RCC 7860 (cell line): ENCODE measurements at places on chromosomes 6 and 20.

- no peak for DNase-seq
Observed at GRCh38 chr6:10742251-10742650, 5.4 kb upstream of the TMEM14B start.

GRCh38 chr20:63810730-63811490, 20.2 kb downstream of the ZBTB46 start:
- DNase-seq: no peak

DNA sequence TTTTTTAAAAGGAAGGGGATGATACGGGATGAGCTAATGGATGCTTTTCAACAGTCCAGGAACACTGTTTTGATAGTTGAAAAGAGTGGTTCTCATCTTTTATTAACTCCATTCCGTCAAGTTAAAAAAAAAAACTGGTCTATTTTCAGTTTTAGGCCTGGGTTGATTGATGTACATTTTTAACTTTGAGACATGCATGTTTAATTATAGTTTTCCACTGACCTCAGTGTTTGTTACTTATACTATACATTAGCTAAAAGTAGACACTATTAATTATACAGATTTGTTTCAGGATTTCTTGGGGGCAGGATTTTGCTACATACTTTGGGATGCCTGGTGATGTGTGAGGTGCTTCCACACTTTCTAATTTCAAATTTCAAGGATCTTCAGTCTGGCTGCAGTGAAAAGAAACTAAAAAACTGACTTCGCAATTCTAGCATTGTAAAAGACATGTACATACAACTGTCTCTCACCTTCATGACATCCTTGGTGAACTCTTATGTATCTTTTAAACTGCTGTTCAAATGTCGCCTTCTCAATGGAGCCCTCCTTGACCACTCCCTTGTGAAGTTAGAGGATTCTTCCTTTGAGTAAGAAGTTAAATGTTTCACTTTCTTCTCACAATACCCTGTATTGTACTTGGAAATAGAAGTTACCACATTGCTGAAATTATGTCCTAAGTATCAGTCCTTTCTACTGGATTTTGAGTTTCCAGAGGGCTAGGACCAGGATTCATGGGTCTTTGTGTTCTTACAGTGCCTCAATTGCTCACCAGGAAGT, 101.7 kb downstream of the TSHZ2 start:
- no peak for DNase-seq

- DNase-seq: no peak
Observed at GRCh38 chr6:62980093-62980492, 231.2 kb upstream of the FKBP1C start.

- DNase-seq: no peak
Observed at GRCh38 chr6:154503658-154504057, 6.8 kb downstream of the CNKSR3 start.

GRCh38 chr6:112383191-112383590, 36.1 kb downstream of the RFPL4B start:
- DNase-seq: no peak

DNA sequence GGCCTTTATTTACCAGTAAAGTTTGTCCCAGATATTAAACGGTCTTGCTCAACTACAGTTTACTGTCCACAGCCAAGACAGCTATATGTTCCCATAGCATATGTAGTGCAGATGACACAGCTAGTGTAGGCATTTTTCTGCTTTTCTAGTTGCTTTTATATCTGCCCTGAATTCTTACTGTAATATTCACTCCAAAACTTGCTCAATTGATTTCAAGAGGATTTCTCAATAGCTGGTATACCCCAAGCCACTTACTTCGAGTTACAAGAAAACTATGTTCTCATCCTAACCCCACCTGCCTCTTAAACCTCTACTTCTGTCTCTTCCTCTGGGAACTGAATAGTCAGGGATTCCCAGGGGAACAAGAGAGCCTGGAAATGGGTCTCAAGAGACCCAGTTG, 18.9 kb upstream of the ROS1 start:
- no peak for DNase-seq

GRCh38 chr6:139409026-139409425, 34.6 kb upstream of the CITED2 start:
- DNase-seq: peak; percentile 48

GRCh38 chr20:37850724-37851355, 52.1 kb upstream of the VSTM2L start:
- DNase-seq: no peak

- DNase-seq: no peak
Observed at GRCh38 chr20:59222253-59223181, 58.9 kb downstream of the ZNF831 start.

DNA sequence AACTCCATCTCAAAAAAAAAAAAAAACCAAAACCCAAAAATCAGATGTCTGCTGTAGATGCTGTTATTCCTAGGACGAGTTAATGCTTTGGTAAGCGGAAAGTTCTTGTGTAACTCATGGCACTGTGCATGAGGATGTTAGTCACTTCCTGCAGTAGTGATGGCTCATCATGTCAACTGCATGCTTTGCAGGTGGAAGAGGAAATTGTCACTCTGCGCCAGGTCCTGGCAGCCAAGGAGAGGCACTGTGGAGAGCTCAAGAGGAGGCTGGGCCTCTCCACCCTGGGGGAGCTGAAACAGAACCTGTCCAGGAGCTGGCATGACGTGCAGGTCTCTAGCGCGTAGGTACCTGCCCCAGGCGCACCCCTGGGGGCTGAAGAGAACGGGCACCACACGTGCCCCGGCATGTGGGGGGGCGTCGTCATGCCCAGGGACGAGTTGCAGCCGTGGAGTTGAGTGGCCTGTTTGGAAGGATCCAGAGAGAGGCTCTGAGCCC, 8.5 kb downstream of the TPD52L2 start:
- DNase-seq: peak; percentile 78

DNA sequence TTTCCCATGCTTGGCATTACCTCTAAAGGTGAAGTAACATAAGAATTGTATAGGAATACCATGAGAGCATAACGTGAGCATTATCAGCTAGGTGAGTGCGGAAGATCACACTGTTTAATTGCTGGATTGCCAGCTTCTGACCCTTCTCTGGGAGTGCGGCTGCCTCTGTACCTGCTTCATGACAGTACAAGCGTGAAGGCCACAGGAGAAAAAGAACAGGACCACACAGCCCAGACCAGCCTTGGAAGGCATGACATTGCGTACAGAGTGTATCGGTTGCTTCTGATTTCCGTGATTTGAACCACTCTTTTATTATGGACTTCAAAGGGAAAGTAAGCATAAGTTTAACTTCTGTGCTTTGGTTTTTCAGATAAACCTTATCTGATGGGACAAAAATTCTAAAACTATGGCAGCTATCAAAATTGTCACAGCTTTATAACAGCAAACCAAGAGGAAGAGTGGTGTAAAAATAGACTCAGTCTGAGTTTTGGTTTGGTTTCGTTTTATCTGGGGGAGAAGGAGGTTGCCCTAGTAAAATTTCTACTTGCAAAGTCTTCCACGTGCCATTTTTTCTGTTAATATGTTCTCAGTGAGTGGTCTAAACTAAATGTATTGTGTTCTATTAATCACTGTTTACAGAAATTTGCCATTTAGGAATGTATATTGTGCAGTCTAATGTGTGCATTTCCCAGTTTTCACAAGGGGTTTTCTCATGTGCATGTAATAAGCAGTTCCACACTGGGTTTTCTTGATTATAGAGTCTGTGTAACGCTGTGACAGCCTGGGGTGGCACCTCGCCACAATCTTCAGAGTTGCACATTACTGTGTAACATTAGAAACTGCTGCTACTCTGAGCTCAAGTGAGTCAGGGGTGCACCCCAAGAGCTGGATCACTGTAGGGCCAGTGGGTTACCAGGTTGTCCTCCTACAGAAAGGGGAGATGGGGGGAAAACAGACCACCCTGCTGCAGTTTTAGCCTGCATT, 97.3 kb downstream of the RPP40 start:
- no peak for DNase-seq

- no peak for DNase-seq
Observed at GRCh38 chr20:17161673-17162481, 65.0 kb upstream of the PCSK2 start.

GRCh38 chr6:140970485-140970884, 1162.2 kb upstream of the GJE1 start:
- DNase-seq: no peak

GRCh38 chr20:44208165-44208564, 2.4 kb downstream of the OSER1 start:
- DNase-seq: no peak

- DNase-seq: no peak
Observed at GRCh38 chr6:75933387-75933975, 139.0 kb downstream of the IMPG1 start.

GRCh38 chr6:115001731-115002350, 659.0 kb upstream of the HS3ST5 start:
- DNase-seq: peak; percentile 27

DNA sequence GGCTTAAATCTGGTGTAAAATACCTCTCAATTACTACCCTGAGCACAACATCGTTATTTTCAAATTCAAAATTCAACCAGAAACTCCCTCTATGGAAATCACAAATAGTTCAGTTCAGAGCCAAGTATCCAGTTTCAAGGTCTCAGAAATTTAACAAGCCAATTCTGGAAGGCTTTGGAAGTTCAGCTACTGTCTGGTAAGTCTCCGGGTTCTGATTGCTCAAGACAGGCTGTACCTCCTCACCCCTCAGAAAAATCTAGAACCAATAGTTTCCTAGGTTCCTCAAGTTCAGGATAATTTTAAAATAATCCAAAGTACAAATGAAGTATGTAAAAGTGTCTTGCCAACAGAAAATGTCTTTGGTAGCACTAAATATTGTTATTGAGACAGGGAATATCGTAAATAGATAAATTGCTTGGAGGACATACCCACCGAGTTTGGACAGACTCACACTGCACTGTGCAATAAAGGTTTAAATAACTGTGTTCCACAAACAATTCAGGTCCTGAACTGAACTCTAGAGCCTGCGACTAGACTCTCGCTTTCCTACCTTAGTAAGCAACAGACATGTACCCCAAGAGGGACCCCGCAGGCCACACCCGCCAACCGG, 729 bp downstream of the ATG5 start:
- DNase-seq: no peak

DNA sequence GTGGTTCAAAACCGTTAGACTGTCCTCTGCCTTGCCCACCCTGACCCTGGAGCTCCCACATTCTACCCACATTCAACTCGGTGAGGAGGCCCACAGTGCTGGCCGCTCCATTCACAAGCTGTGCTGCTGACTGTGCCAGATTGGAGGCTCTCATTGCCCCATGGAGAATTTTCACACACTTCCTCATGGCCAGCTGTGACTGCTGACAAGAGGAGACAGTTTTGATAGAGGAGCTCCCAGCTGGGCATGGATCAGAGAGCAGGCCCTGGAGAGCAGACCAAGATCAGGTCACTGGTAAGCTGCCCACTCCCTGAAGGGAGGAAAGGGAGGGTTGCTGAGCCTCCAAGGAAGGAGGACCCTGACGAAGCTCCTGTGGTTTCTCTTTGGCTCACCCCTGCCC, 246.1 kb upstream of the RIN2 start:
- no peak for DNase-seq

GRCh38 chr20:57482148-57482547, 42.8 kb downstream of the CTCFL start:
- no peak for DNase-seq

GRCh38 chr20:53331151-53331973, 262.3 kb downstream of the ZNF217 start:
- DNase-seq: peak; percentile 88

DNA sequence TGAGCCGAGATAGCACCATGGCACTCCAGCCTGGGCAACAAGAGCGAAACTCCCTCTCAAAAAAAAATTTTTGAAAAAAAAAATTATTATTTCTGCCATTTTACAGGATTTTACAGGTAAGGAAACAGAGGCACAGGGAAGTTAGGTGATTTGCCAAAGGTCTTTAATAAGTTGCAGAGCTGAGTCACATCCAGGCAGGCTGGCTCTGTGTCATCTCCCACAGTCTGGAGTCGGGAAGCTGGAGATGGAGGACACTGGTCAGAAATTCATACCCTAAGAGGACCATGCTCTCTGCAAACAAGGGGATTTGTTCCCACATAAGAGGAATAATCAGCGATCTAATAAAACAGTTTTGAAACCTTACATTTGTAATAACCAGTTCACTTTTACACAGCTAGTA, 24.1 kb downstream of the HECA start:
- DNase-seq: no peak

GRCh38 chr20:18774207-18774606, 39.4 kb upstream of the SCP2D1 start:
- DNase-seq: no peak

GRCh38 chr6:118768904-118769325, 117.5 kb upstream of the CEP85L start:
- DNase-seq: no peak

- DNase-seq: peak; percentile 85
Observed at GRCh38 chr6:26251354-26252076, 113.5 kb upstream of the BTN3A2 start.

GRCh38 chr6:37201726-37202125, 31.8 kb downstream of the PIM1 start:
- no peak for DNase-seq

GRCh38 chr6:161353208-161353613, 79.3 kb upstream of the AGPAT4 start:
- no peak for DNase-seq

GRCh38 chr6:166228425-166228824, 60.8 kb upstream of the TBXT start:
- no peak for DNase-seq

DNA sequence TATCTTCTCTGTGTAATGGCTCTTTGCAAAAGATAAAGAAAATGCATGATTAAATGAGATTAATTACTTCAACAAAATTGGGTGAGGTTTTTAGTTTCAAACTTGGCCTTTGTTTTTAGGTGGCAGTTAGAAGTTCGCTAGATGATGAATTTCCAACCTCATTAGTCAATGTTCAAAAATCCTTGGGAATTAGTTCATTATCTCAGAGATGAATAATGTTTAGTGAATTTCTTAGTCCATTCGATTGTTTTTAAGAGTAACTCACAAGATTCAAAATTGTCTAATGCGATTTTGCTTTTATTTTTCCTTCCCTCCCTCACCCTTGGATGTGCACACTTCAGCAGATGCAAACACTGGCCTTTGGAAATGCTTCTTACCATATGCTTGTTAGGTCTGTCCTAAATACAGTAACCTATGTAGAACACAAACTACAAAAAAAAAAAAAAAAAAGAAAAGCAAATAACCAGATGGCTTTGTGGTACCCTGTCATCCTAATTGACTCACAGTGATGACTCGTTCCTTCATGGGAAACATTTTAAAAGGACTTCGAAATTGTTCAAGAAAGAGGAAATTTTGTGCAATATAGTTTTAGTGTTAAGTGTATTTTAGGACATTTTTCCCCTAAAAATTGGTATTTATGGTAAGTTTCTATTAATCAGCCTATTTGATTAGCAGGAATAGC, 66.7 kb downstream of the FAM229B start:
- DNase-seq: no peak

- no peak for DNase-seq
Observed at GRCh38 chr20:47230811-47231256, 125.7 kb downstream of the ZMYND8 start.
